ENCODE measurements at places on chromosomes 2 and 18.

GRCh38 chr2:88537640-88538039 lies 85.1 kb upstream of the FOXI3 start:
- DNase-seq: no peak

DNA sequence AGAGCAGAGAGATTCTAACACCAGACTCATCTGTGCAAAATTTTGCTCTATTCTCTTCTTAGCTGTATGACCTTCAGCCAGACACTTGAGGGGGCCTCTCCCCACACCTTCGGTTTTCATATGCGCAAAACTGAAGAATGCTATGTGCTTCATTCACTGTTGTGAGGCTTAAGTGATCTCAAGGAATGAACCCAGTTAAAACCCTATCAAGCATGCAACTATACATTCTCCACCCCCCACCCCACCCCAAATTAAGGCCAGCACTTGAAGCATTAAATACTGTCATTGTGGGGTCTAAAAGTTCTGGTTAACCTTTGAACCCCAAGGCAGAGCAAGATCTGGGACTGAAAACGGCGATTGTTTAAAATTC lies 10.0 kb downstream of the PCARE start:
- DNase-seq: no peak

DNA sequence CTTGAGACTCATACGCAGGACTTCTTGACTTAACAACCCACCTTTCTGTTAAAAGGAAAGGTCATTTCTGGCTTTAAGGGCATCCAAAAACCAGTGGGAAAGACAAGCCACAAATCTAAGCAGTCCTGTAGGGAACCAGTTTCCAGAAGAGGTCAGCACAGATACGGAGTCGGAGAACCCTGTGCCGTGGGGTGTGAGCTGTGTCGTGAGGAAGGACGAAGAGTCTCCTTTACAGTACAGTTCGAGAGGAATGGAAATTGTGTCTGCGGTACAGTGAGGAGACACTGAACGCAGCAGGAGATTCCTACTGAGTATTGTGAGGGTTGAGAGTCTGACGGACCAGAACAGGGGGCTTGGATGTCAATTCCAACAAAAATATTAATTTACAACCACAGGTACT lies 17.7 kb downstream of the SLC30A3 start:
- no peak for DNase-seq

DNA sequence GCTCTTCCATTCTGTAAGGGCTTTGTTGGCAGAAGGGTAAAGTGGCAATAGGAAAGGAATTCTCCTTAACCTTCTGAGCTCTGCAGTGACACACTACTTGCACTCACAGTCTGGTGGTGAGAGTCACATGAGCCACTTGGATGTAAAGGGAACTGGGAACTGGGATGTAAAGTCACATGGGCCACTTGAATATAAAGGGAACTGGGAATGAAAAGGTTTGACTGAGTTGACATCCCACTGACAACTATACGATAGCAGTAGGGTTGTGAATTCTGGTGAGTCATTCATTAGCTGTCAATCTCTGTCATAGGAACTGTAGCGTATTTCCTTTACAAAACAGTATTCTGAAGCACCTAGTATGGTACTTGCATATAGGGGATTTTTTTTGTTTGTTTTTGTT lies 5.5 kb downstream of the RPE start:
- DNase-seq: no peak

DNA sequence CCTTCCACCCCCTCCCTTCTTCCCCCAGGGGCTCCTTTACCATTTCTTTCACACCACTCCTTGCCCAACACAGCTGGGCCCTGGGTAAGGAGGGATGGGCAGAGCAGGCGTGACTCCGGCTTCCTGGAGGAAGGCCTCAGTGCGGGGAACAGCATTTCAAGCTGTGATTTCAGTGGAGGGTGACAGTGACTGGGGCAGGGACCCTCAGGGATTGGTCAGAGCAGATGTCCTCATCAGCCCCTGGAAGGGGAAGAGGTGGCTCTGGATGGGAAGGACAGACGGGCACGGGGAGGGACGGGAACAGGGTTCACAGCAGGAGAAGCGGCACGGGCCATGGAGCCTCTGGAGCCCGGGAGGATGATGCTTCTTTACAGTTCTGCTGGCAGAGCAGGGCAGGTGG lies 130.8 kb upstream of the TWIST2 start:
- no peak for DNase-seq

DNA sequence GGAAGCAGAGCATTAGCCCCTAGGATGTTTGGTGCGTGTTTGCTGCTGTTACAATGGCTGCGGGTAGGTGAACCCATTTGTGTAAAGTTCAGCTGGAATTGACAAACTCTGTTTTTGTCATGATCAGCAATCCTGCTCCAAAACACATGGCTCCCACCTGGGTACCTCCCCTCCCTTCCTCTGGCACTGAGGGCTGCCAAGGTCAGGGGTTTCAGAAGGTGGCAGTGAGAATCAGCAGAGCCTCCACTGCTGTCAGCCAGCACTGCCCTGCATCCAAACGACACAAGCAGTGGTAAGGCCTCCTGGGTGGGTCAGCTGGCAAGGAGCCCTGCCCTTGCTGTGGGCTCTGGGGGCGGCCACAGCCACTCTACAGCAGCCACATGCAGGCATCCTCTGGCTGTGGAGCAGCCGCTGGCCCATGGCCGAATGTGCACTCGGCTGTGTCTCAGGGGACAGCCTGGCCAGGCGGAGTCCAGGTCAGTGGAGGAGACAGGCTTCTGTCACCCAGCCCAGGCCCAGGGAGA lies 32.8 kb upstream of the LDLRAD4 start:
- DNase-seq: no peak

GRCh38 chr2:170925923-170926322 lies 3.1 kb upstream of the GORASP2 start:
- DNase-seq: no peak

- no peak for DNase-seq
These were observed 29.7 kb downstream of the CCDC141 start for GRCh38 chr2:179020156-179020750.

DNA sequence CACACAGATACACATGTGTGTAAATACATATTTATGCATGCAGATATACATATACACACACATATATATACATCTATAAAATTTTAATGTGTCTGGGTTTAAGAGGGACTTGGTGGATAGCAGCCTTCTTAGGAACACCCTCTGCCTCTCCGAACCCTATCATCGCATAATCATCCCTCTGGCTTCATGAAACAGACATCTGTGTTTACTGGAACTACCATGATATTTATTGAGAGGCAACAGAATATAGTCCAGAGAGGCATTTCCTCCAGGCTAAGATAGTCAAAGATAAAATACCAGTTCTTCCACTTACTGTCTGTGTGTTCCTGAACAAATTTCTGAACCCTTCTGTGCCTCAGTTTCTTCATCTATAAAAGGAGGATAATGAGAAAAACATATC lies 239.0 kb upstream of the FANCL start:
- no peak for DNase-seq

DNA sequence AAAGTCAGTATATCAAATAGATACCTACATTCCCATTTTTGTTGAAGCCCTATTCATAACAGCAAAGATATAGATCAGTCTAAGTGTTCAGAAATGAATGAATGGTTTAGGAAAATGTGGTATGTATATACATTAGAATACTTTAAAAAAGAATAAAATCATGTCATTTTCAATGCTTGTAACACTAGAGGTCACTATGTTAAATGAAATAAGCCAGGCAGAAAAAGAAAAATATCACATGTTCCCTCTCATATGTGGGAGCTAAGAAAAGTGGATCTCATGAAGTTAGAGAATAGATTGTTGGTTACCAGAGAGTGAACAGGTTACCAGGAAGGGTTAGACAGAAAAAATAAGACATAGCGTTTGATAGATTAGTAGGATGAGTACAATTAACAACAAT lies 1111.0 kb upstream of the SLC39A10 start:
- DNase-seq: no peak

DNA sequence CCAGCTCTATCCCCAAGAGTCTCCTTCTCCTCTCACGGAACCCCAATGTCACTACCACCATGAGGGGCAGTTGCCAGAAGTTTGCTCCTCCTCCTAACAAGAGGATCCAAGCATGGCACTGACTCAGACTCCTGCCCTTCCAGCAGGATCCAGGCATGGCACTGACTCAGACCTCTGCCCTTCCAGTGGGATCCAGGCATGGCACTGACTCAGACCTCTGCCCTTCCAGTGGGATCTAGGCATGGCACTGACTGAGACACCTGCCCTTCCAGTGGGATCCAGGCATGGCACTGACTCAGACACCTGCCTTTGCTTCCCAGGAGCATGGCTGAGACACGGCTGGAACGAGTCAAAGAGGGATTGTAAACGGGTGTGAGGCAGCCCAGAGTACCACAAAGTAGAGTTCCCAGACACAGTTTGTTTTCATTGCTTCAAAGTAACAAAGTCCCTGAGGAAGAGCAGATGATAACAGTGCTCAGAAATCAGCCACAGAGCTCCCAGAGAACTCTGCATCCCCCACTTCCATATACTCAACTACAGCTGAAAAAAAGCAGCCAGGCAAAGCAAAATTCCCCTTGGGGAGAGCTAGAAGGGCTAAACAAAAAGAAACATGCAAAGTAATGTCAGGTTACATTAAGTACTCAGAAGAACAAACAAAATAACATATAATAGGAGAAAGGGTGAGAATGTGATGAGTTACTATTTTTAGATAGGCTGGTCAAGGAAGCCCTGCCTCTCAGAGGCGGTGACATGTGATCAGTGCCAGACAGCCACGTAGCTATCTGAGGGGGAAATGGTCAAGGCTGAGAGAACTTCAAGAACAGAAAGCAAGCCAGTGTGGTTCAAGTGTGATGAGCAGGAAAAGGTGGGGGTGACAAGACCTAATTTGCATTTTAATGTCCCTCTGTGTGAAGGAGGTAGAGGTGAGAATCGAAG lies 3.0 kb downstream of the BUB1 start:
- DNase-seq: no peak

DNA sequence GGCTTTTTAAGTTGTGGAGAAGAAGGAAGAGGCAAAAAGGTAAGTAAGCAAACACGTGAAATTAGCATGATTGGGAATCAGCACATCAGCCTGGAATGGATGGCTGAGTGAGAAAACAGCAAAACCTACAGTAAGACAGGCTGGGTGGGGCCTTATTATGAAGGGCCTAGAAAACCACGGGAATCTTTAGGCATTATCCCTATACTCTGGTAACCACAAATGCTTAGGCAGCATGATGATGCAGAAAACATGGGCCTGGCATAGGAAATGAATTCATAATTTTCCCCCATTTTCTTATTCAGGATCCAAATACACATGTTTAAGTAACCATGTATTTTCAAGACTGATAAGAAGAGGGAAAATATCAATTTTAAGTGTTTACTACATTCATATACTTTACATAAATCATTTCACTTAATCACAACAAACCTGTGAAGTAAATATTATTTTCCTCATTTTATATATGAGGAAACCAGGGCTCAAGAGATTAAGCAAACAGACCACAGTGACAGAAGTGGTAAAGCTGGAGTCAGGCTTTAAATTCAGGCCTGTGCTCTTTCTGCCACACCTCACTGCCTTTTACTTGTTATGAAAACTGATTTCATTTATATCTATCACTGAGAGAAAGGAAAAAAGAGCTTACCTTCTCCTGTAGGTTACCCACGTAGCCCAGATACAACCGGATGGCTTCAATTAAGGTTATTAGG lies 4.0 kb downstream of the TMEM17 start:
- DNase-seq: no peak

DNA sequence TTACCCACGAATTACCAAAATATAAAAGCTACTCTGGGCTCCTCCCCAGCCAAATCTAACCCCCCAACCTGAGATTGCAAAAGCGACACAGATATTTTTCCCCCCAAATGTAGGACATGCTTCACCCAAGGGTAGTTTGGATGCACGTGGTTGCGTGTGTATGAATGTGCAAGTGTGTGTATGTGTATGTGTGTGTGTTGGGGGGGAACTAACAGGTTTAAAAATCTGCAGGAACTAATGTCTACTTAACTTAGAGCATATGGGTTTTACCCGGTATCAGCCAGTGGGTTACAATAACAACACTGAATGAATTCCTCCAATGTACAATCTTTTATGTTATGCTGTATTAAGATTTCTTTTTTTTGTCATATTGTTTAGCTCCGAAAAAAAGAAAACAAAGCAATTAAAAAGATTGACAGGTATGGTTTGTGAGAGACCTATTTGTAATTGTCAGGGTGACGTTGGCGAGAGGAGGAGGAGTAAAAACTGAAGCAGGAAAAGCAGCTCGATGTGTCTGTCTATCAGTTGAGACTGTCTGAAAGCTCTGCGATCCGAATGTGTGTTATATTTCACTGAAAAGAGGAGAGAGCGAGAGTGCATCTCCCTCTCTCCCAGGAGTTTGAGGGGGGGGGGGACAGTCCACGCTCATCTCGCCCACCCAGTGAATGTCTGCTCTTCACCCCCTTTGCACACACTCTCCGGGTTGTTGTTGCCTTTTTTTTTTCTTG lies at the start of gene TSHZ1:
TSS of gene TSHZ1 (plus strand) at position 524 of the 728 bp plus-strand sequence. CDS start 1,080 bp downstream, outside the sequence.
- DNase-seq: peak; percentile 31

DNA sequence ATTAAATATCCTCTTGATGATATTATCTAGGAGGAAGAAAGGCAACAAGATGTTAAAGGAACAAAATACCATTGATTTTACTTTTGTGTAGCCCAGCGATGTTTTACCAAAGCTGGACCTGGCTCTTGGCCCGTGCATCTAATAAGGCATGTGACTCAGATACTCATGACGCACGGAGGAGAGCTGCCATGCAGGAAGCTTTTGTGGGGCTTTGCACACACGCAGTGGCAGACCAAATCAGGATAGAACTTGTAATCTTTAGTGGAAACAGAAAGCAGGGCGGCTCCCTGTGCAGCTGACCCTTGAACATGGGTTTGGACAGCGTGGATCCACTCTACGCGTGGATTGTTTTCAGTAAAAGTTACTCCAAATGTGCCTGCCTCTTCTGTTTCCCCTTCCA lies 190.0 kb downstream of the NAPG start:
- DNase-seq: no peak

- no peak for DNase-seq
These were observed 124.1 kb downstream of the MEMO1 start for GRCh38 chr2:31886700-31887099.

- no peak for DNase-seq
These were observed 2.0 kb downstream of the KCMF1 start for GRCh38 chr2:84972932-84973331.

DNA sequence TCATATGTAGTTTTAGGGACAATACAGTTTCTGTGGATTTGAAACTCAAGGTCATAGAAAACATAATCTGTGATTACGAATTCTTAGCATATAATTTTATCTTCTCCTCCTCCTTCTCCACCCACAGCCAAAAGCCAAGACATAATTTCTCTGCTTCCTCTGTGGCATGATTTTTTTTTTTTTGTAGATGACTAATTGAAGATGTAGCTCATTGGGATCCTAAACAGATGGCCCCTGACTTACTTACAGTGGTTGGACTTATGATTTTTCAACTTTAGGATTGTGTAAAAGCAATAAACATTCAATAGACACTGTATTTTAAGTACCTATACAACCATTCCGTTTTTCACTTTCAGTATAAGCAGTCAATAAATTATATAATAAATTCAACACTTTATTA lies 42.3 kb downstream of the FSIP2 start:
- no peak for DNase-seq

DNA sequence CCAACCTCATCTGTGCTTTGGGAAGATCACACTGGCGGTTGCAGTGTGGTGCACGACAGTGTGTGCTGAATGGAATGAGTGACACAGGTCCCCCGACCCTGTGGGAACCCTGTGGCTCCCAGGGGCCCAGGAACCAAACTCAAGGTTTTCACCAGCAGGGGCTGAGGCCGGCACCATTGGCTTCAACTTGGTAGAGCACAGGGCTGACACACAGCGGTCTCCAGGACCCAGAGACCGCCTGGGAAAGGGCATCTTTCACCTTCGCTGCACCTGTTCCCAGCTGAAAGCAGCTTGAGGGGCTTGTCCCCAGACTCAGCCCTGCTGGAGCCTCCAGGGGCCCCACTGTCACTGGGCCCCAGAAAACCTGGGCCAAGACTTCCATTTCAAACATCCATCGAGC lies 59.0 kb upstream of the ODC1 start:
- no peak for DNase-seq

- no peak for DNase-seq
These were observed 152.6 kb upstream of the EPHA4 start for GRCh38 chr2:221724631-221725203.
